ENCODE measurements at places on chromosomes 2 and 18. TPM values are rescaled to one million over a fixed set of nuclear protein-coding genes. Genes with fewer than 3 reads are reported as not detected.

The GAD1 gene
- total RNA-seq, result not detected

The TNS1 gene
- 425 TPM for total RNA-seq

The EMILIN2 gene
- total RNA-seq, result 2.9 TPM

The PAIP2B gene
- total RNA-seq, result 47.4 TPM

The UNC50 gene
- total RNA-seq, result 19.9 TPM

The MRO gene
- 0.11 TPM for total RNA-seq

The CIDEA gene
- total RNA-seq, result 0.42 TPM

DNA sequence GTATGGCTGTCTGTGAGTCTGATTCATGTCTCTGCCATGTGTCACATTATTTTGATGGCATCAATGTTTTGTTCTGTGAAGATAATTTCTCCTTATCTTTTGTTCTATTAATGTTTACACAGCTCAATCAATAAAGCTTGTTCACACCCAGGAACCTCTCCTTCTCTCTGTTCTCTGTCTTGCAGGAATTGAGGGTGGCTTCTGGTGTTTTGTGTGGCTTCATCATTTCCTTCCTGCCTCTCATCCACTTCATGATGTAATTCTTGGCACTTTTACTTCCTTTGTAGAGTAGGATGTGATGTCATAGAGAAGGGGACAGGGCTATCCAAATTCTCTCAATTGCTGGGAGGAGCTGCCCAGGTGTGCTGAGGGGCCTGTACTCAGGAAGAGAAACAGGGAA, 27.2 kb downstream of the ASXL3 start:
- H3K4me3 ChIP-seq, result no peak overlapping the region
- DNase-seq, result no peak
- no peaks in the 10 kb centered on the region for H3K4me1 ChIP-seq
- H3K27ac ChIP-seq, result no peak overlapping the region

DNA sequence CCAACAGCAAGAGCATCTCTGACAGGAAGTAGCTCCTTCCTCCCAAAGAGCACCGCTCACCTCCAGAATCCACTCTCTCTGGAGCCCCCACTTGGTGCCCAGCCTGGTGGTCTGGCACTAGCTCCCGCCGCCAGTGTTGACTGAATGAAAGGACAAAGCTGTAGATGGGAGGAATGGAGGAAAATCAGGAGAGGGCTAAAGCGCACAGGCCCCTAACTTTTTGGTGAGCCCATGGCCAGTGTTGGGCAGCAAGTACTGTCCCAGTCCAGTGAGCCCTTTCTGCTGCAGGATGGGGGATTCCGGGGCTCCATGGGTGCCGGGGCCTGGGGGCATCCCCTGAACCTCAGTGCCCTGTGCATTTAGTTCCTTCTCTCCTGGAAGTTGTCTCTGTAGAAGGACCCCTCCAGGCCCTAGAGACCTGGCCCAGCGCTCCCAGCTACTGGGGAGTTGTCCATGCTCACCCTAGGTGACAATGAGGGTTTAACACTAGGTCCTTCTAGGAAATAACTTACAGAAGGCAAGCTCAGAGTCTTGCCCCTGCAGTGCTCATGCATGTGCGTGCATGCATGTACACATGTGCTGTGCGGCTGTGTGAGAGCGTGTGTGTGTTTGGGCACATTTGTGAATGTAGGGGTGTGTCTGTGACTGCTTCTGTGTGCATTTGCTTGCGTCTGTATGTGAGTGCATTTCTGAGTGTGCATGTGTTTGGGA, 33.6 kb downstream of the GLI2 start:
- peak; percentile 4 for DNase-seq
- H3K4me3 ChIP-seq, result no peak overlapping the region
- no peaks in the 10 kb centered on the region for H3K36me3 ChIP-seq
- H3K4me1 ChIP-seq, result no peaks in the 10 kb centered on the region
- no peaks in the 10 kb centered on the region for H3K27me3 ChIP-seq
- no peak overlapping the region for H3K27ac ChIP-seq

GRCh38 chr18:9260388-9261380, 73.9 kb upstream of the TWSG1 start:
- H3K27ac ChIP-seq, result no peak overlapping the region
- no peak for DNase-seq
- H3K27me3 ChIP-seq, result no peaks in the 10 kb centered on the region
- no peak overlapping the region for H3K4me3 ChIP-seq
- no peaks in the 10 kb centered on the region for H3K4me1 ChIP-seq
- peaks cover 65% of the 10 kb centered on the region for H3K36me3 ChIP-seq

- no peak for DNase-seq
- no peak overlapping the region for H3K4me3 ChIP-seq
- H3K27ac ChIP-seq, result no peak overlapping the region
- H3K36me3 ChIP-seq, result no peaks in the 10 kb centered on the region
- no peaks in the 10 kb centered on the region for H3K27me3 ChIP-seq
These were observed 993.1 kb downstream of the TSN start for GRCh38 chr2:122748552-122749011.

- H3K27me3 ChIP-seq, result no peaks in the 10 kb centered on the region
- no peak for DNase-seq
- H3K4me3 ChIP-seq, result no peak overlapping the region
- no peaks in the 10 kb centered on the region for H3K4me1 ChIP-seq
- no peaks in the 10 kb centered on the region for H3K36me3 ChIP-seq
These were observed 5.5 kb downstream of the KCNG3 start for GRCh38 chr2:42488297-42488696.

DNA sequence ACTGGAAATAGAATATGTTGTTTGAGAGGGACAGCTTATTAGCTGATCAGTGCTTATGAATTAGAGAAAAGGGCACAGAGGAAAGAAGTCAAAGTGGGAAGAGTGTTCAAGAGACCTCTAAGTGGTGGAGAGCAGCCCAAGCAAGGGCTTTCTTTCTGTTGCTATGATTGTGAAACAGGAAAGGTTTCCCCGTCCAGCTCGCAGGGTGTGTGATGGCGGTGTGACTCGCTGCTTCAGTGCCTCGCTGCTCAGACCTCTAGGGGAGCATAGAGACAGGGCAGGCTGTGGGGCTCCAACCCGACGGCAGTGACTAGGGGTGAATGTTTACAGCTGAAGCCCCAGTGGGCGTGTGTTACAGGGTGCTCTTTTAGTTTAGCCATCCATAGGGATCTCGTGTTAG, 166.5 kb upstream of the COPS8 start:
- no peak overlapping the region for H3K4me3 ChIP-seq
- H3K4me1 ChIP-seq, result no peaks in the 10 kb centered on the region
- H3K36me3 ChIP-seq, result no peaks in the 10 kb centered on the region
- no peak overlapping the region for H3K27ac ChIP-seq

- DNase-seq, result no peak
- H3K27me3 ChIP-seq, result no peaks in the 10 kb centered on the region
- no peak overlapping the region for H3K4me3 ChIP-seq
These were observed 521.0 kb upstream of the RAB6C start for GRCh38 chr2:129458436-129458835.

GRCh38 chr18:59211629-59212028, 8.3 kb upstream of the GRP start:
- no peak overlapping the region for H3K27ac ChIP-seq
- H3K4me1 ChIP-seq, result no peaks in the 10 kb centered on the region
- DNase-seq, result no peak
- no peaks in the 10 kb centered on the region for H3K36me3 ChIP-seq

DNA sequence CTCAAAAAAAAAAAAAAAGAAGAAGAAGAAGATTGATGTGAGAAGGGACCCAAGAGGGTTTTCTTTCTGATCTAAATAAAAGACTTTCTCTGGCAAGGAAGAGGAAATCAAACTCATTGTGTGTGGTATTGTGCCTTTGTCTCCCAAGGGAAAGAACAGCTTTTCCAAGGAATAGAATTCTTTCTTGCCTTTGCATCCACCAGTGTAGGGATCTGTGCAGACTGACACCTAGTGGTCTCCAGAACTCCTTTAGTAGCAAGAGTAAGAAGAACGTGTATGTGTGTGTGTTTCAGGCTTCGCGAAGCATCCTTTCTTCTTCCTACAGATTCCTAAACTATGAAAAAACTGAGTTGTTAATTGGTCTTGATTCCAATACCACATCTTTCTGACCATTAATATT, 33.5 kb upstream of the CRIM1 start:
- H3K4me3 ChIP-seq, result no peak overlapping the region
- H3K27ac ChIP-seq, result no peak overlapping the region
- DNase-seq, result no peak
- no peaks in the 10 kb centered on the region for H3K36me3 ChIP-seq
- H3K27me3 ChIP-seq, result no peaks in the 10 kb centered on the region

GRCh38 chr2:8753609-8754008, 71.8 kb downstream of the ID2 start:
- no peak for DNase-seq
- H3K27ac ChIP-seq, result no peak overlapping the region

- no peaks in the 10 kb centered on the region for H3K27me3 ChIP-seq
- H3K36me3 ChIP-seq, result no peaks in the 10 kb centered on the region
- no peak overlapping the region for H3K4me3 ChIP-seq
- no peak for DNase-seq
These were observed 46.4 kb downstream of the LPIN2 start for GRCh38 chr18:2966560-2966959.
